ENCODE measurements at places on chromosomes 6 and 20.

GRCh38 chr6:52352239-52353018, 9.5 kb upstream of the PAQR8 start:
- DNase-seq, result peak; percentile 53

- DNase-seq, result no peak
Measured at GRCh38 chr6:48765352-48765961, 654.5 kb upstream of the PTCHD4 start.

- no peak for DNase-seq
Measured at GRCh38 chr6:41284726-41285125, 1.8 kb downstream of the TREM1 start.

DNA sequence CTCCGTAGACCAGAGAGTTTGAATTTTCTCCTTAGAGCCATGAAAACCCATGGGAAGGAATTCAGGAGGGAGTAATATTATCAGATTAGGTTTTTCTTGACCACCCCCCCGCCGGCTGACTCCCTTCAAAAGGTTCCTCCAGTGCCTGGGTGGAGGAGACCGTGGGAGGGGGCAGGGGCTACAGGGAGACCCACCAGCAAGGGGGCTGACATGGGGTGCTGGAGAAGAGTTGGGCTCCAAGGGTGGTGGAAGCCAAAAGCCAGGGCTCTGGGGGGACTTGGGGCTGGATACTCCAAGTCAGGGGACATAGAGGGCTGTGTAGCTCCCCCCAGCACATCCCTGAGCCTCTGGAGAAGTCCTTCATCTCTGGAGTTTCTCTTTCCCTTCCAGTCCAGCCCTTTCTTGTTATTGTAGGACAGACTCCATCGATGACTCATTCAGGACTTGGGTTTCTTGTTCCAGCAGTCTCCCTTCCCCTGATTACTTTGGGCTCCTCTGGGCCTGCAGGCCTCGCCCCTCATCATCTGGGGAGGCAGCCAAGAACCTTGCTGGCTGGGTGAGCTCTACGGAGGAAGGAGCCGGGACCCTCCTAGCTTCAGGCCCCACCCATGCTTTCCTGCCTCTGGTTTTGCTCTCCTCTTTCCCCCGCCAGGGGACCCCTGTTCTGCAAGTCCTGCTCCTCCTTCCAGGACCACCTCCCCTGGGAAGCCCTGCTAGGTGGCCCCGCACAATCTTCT, 10.5 kb upstream of the KIAA1755 start:
- DNase-seq, result no peak

Measured in KG1 (cell line).